NCI-H2107 (cell line): ENCODE measurements at places on chromosomes 6 and 20.

DNA sequence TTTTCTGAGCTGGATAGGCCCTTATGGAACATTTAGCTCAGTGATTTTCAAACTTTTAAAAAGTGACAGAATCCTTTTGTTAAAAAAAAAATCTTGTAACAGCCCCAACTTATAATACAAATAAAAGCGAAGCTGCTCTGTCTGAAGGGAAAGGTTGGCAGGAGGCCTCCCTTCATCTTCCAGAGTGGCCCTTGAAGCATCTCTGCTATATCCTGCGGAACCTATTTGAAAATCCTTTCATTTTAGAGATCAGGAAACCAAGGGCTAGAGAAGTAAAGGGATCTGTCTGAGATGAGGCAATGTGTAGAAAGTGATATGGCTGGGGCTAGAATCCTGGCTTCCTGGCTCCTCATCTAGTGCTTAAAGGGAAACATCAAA lies 107.8 kb downstream of the UBE3D start:
- no peak for DNase-seq

DNA sequence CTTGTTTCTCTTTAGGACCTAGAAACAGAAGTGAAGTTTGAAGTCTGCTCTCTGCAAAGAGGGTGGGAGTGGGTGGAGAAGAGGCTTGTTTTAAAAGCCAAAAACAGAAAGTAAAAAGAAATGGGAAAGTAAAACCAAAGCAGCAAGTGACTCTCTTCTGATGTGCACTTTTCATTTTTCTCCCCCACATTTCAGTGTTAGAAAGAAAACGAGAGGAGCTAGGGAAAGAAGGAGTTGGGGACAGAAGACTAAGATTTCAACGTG lies 1.3 kb downstream of the C6orf141 start:
- no peak for DNase-seq

GRCh38 chr20:37526839-37527637 lies 638 bp downstream of the BLCAP start:
- no peak for DNase-seq

DNA sequence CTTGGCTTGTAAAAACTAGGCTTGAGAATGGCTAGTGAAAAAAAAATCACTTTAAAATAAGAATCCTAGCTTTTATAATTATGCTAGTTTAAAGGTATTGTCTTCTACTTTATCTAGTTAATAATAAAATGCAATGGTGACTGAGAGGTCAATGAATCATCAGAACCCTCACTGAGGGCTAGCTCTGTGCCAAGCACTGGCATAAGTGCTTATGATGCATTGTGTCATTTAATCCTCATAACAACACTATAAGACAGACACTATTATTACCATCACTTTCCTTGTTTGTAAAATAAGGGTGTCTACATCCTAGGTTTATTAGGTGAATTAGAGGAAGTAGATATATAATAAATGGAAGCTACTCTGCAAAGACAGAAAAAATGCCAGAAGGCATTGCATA lies 144.3 kb downstream of the F13A1 start:
- no peak for DNase-seq

GRCh38 chr6:161301338-161301737 lies 27.5 kb upstream of the AGPAT4 start:
- no peak for DNase-seq

- no peak for DNase-seq
Measured at GRCh38 chr6:24072038-24072746, 53.8 kb upstream of the NRSN1 start.

- no peak for DNase-seq
Measured at GRCh38 chr6:84193114-84193708, 34.2 kb downstream of the CEP162 start.

DNA sequence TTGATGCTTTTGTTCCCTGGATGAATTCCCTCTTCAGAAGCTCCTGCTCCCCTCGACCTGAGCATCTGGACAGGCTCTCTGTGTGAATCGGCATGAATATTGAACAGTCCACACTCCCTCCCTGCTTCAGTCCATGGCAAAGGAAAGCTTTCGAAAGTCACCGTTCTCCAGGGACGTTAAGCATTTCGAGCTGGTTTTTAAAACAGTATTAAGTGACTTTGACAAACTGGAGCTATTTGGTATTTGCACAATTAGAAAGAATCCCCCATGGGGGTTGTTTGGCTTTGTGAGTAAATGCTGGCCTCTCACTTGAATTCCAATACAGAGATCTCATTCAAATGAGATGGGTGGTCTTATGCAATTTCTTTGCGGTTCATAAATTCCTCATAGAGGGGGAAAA lies 85.3 kb upstream of the TIAM2 start:
- no peak for DNase-seq

- no peak for DNase-seq
Measured at GRCh38 chr6:163679012-163679660, 264.6 kb downstream of the QKI start.

- DNase-seq = no peak
Measured at GRCh38 chr20:20201124-20201523, 148.8 kb downstream of the CFAP61 start.

- no peak for DNase-seq
Measured at GRCh38 chr20:41124451-41125094, 12.8 kb upstream of the PLCG1 start.

- no peak for DNase-seq
Measured at GRCh38 chr20:55116598-55116997, 641.2 kb downstream of the DOK5 start.

- no peak for DNase-seq
Measured at GRCh38 chr20:35767683-35768481, 3.9 kb upstream of the PHF20 start.

GRCh38 chr6:33779895-33780294 lies 9.0 kb downstream of the LEMD2 start:
- no peak for DNase-seq

DNA sequence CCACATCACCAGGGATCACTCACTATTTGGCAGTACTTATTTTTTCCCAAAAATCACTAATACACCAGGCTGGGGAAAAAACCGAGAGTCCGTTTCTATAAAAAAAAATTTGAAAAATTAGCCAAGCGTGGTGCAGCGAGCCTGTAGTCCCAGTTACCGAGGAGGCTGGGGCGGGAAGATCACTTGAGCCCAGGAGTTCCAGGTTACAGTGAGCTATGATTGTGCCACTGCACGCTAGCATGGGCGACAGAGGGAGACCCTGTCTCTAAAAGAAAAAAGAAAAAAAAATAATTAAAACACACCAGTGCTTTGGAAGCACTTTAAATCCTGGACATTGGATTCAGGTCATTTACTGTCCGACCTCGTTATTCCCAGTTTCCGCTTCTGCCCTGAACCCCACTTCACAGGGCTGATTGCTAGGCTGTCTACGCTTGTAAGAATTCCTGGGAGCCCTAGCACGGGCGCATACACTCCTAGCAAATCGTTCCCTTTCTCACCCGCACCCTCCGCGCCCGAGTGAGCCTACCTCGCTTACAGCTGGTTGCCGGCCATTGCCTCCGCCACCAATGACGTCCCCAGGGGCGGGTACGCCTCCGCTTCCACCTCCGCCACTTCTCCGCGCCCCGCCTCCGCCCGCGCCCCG lies at the start of gene TPMT:
TSS of gene TPMT (minus strand) at position 571 of the 643 bp plus-strand sequence. CDS start 5,950 bp downstream, outside the sequence.
- no peak for DNase-seq

DNA sequence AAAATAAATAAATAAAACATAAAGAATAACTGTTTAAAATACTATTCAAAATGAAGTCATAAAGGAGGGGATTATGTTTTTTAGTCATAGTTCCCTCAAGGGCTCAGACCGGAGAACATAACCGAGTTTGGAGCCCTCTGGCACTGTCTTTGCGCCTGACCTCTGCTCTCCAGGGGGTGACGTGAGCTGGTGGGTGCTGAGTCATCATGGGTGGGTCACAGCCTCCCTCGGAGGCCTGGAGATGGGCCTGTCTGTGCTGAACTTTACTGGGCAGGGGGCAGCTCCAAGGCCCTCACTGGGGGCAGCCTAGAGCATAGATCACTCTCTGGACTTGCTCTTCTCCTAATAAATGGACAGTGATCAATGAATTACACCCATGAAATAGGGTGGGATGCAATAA lies 3.1 kb upstream of the MAVS start:
- DNase-seq = no peak

DNA sequence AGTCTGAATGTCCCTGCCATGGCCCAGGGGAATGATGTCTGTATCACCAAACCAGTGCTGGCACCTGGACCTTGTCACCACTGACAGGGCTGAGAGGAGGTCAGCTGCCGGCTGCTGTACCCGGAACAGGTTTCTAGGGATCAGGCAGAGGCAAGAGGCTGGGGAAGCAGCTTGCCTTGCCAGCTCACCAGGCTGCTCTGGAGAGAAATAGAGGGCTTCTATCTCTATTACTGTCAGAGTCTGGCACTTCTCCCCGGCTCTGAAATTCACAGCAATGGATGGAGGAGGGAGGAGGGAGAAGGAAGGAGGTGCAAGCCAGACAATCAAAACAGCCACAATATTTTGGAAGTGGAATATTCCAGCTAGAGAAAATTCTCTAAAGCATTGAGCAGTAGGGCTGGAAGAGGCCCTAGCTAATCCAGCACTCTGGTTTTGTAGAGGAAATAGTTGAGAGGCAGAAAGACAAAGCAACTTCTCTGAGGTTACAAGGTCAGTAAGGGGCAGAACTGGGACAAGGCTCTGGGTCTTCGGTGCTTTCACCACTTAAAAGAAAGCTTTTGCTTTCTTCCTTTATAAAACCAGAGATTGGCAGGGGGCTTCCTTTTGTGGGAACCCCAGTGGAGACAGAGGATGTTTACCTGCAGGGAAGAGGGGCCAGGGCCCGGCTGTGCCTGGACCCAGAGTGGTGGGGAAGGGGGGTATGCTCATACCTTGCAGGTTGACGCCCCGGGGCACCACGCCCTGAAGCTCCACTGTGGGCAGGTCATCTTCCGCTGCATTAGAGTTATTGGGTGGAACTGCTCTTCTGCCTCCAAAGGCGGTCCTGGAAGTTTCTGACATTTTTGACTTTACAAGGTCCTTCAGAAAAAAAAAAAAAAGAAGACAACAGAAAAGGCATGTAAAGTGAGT lies 2.4 kb downstream of the F13A1 start:
- no peak for DNase-seq

DNA sequence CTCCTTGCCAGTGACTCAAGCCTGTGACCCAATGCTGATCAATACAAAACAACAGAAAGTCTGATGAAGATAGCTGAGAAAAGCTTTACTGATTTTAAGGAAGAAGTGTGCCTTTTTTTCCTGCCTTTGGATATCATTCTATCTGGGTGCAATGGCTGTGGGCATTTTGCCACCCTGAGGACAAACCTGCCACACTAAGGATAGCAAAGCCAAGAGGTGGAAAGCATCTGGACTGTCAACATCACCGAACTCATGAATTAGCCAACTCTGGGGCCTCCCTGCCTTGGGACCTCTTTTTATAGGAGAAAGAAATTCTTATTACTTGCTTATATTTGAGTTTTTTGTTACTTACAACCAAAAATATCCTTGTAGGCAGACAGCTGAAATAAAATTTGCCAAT lies 19.9 kb downstream of the RALGAPA2 start:
- DNase-seq = no peak

- DNase-seq = no peak
Measured at GRCh38 chr20:10496465-10496864, 61.4 kb downstream of the SLX4IP start.

DNA sequence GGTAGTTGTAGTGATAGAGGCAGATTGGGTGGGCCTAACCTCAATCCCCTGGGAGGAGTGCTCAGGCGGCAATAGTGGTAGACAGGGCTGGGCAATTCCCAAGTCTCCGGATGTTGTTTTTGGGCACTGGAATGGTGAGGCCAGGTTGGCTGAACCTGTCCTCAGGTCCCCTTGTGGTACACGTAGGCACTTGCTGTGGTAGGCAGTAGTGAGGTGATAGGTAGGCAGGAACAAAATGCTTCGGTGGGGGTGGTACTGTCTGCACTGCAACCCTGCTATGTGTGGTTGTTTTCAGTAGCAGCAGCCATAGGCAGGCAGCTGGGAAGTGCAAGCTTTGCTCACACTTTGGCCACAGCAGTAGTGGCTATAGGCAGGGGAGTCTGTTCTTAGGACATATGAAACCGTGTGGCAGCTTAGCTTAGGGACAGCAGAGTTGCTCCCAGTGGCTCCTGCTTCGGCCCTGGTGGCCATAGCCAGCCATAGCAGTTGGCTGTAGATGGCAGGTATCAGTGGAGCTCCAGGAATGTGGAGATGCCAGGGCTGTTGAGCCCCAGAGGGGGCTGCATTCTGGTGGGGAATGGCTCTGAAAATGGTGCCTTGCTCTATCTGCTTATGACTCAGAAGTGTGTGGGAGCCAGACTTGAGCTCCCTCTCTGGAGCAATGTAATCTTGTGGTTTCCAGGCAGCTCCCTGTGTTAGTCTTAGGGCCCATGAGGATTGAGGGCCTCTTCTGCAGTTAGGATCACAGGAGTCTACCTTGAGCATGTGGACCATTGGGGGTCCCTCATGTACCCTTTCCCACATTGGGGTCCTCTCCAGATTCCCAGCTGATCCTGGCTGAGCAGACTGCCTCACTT lies 241.8 kb upstream of the BMP2 start:
- no peak for DNase-seq

DNA sequence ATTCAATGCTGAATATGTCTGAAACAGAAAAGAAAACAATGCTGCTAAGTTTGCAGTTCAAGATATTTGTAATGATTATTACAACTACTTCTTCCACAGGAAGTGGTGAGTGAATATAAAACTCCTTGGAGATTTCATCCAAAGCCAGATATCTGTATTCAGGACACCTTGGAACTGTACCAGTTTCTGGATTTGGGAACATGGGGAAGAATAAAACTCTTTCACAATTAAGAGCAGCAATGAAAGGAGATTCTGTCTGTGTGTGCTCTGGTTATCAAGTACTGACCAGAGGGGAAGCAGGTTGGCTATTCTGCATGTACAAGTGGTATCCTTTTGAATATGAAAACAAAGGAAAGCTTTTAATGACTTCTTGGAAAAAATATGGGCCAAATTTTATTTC lies 21.1 kb downstream of the ELOVL2 start:
- no peak for DNase-seq

- DNase-seq = no peak
Measured at GRCh38 chr6:105397987-105398386, 4.9 kb downstream of the PREP start.

DNA sequence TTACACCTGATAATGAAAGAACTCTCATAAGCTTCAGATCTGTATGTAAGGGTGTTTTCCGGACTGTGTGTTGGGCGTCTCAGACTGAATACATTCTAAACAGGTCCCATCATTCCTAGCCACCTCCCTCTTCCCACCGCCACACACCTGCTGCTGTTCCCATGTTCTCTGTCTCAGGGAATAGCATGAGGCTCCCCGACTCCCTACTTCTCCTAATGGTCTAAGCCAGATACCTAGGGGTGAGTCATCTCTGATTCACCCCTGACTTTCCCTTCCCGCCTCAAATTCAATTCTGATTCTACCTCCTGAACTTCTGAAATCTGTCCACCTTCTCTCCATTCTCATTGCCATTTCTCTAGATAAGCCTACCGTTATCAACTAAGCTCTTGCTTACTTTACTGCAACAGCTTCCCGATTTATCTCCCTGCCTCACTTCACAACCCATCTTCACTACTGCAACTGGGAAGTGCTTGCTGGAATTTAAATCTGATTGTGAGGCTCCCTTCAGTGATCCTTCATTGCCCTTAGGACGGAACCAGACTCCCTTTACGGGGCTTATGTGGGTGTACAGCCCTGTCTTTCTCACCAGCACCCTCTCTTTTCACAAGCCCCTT lies 1.6 kb downstream of the TMEM14A start:
- DNase-seq = no peak

- DNase-seq = no peak
Measured at GRCh38 chr6:52925042-52925441, 15.5 kb upstream of the GSTA3 start.

GRCh38 chr6:106612671-106613416 lies 16.5 kb downstream of the RTN4IP1 start:
- no peak for DNase-seq

- no peak for DNase-seq
Measured at GRCh38 chr6:14882394-14883026, 363.4 kb upstream of the JARID2 start.
